ENCODE measurements at places on chromosomes 16 and 17.

DNA sequence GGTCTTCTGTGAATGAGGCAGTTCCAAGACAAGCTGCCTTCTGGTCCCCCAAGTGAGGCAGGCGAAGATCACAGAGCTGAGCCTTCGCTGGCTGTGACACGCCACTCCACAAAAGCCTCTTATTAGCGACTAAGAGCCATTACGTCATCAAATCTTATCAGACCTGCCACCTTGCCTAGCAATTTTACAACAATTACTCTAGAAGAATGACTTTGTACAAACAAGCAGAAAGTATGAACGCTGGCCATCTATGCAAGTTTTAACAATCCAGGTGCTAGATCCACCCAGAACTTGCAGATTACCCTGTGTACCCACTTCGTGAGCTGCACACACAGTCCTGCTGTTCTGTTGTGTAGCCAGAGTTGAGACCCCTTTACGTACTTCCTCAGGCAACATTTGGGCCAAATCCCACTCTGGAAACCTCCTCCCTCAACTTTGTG, 3.8 kb upstream of the ICAM2 start:
- no peak for DNase-seq

- DNase-seq, result no peak
Measured at GRCh38 chr17:65393514-65393913, 167.9 kb downstream of the AXIN2 start.

GRCh38 chr17:18339933-18340332, 23.4 kb downstream of the SHMT1 start:
- no peak for DNase-seq

DNA sequence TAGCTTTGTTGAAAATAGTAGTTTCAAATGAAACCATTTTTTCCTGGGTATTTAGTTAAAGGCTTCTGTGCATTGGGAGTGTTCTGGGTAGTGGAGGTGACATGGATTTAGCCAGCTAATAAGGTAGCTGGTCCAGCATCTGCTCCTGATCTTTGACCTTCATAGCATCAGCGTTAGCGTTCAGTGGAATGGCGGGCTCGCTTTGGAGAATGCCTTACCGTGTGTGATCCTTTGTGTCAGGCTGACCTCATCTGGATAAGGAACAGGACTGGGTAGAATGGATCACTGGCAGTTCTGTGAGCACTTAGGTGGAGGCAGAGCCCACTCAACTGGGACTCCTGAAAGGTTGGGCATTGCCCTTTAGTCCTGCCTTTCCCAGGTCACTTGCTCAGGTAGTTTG, 3.7 kb downstream of the SAP30BP start:
- no peak for DNase-seq

- DNase-seq, result no peak
Measured at GRCh38 chr16:20860361-20860760, 39.8 kb downstream of the DCUN1D3 start.

- DNase-seq, result no peak
Measured at GRCh38 chr17:41131979-41132378, 8.0 kb upstream of the KRTAP4-12 start.

GRCh38 chr17:76085731-76086366, 6.9 kb downstream of the ZACN start:
- no peak for DNase-seq

DNA sequence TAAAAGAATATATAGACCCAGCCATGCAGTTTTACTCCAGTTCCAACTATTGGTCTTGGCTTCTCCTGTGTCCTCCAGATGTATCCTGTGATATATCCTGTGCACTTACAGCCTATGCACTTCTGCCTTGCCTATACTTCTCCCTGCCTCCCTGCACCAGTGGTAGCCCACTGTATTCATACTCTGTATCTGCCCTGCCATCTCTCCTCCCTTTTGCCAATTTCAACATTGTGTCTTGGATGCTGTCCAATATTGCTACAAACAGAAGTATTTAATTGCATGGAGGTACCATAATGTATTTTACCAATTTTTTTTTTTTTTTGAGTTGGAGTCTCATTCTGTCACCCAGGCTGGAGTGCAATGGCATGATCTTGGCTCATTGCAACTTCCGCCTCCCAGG, 242.7 kb downstream of the HAPSTR1 start:
- DNase-seq, result no peak

GRCh38 chr16:89412811-89413210, 77.5 kb downstream of the ANKRD11 start:
- no peak for DNase-seq

DNA sequence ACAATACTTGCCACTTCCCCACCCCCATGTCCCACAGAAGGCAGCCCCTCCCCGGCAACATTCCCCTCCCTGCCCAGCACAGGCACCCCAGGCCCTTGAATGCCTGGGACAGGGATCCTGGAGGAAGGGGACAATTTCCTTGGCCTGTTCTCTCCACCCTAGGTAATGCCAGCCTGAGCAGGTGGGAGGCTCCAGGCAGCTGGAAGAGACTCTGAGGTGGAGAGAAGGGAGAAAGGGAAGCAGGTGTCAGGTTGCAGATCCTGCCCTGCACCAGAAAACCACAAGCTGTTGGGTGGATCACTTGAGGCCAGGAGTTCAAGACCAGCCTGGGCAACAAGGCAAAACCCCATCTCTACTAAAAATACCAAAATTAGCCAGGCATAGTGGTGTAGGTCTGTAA, 8.9 kb downstream of the MPP2 start:
- no peak for DNase-seq

DNA sequence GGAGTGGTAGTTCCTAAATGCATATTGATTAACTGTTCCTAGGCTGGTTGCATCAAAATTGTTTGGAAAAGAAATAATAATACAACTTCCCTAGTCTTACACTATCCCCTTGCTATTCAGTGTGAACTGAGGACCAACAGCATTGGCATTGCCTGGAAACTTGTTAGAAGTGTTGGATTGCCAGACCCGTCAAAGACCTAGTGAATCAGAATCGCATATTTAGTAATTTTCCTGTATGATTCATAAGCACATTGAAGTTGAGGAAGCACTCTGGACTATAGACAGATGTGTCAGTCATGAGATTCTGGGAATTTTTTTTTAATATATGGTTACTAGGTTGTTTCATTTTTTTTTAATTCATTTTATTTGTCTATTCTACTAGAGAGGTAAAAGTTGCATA, 34.7 kb upstream of the KCNJ16 start:
- no peak for DNase-seq

DNA sequence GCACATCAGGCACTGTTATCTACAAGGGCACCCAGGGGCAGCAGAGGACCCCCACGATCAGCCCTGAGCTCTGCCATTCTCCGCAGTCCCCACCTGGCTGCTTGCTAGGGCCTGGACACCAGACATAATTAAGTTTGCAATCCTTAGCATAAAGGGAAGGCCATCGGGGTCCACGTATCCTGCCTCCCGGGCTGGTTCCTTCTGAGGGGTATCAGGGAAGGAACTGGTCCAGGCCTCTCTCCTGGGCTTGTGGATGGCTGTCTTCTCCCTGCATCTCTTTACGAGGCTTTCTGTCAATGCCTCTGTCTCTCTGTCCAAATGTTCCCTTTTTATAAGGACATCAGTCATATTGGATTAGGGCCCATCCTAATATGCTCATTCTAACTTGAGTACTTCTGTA, 77.8 kb downstream of the CYLD start:
- no peak for DNase-seq

DNA sequence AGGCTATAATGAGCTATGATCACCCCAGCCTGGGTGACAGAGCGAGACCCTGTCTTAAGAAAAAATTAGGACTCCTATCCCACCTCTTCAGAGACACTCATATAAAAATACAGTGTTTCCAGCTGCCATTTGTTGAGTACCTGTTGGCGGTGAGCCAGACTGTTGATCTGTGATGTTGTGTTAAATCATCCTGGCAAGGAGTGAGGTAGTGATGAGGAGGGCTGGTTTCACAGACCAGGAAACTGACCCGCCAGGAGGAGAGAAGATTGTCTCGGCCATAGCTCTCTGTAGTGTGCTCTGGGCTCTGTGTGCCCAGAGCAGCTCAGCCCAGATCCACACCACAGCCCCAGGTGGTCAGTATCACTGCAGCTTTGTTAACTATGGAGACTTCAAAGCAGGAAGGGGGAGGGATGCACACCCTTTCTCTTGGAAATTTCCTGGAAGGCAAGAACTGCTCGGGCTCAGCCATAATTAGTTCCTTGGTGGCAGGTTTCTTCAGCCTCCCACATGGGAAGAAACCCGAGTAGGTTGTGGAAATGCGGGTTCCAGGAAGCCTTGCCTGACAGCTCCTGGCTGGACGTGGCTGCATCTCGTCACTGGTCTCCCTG, 343.0 kb downstream of the SNX29 start:
- no peak for DNase-seq

DNA sequence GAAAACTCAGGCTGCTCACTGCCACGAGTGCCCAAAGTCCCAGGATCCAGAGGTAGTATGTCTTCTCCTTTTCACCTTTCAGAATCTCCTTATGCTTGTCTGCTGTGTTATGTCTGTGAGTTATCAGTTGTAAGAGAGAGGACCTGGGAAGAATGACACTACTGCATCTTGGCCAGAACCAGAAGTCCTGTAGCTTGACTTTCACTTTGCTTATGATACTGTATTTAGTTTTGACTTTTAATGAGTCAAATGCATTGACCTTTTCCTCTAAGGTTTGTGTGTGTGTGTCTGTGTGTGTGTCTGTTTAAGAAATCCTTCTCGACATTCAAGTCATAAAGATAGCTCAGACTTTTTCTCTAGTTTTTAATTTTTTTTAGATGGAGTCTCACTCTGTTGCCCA, 43.4 kb downstream of the BMERB1 start:
- DNase-seq, result no peak

DNA sequence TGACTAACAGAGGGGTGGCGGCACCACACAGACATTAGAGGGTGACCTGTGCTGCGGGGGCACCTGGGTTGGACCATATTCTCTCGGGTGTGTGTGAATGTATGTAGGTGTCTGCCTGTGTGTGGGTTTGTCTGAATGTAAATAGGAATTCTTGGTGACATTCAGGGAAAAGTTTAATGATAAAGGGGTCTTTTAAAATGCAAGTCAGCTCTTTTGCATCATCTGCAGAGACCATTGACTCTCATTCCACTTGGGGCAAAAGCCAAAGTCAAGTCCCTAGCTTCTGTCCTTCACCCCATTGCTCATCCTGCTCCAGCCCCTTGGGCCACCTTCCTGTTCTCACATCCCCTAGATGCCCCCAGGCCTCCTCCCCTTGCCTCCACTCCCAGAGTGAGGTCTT, 23.6 kb downstream of the KSR1 start:
- no peak for DNase-seq

DNA sequence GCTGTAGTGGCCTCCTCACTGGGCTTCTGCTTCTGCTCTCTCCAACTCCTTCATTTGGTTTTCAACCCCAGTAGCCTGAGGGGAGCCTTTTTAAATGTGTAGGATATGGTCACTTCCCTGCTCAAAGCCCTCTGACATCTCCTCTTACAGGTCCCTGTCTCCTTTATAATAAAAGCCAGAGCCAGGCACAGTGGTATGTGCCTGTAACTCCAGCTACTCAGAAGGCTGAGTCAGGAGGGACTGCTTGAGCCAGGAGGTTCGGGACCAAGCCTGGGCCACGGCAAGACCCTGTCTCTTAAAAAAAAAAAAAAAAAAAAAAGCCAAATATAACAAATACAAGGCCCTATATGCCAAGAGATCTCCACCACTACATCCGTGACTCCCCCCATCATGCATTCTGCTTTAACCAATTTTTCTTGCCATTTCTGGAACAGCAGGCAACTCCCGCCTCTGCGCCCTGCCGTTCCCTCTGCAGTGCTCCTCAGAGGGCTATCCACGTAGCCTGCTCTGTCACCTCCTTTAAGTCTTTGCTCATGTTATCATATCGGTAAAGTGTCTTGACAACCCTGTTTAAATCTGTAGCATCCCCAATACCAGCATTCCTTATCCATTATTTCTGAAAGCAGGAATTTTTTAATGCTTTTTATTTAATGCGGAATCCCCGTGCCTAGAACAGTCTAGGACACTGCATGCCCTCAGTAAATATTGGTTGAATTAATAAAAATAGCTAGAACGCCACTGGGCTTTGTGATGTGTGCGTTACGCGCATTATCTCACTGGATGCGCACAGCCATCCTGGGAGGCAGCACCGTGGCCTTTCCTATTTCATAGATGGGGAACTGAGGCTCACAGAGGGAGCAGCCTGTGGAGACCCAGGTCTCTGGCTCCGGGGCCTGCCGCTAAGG, 9.5 kb downstream of the ZNF771 start:
- no peak for DNase-seq

GRCh38 chr17:52505601-52506000, 347.1 kb upstream of the CA10 start:
- DNase-seq, result no peak

- no peak for DNase-seq
Measured at GRCh38 chr16:78916928-78917545, 683.5 kb downstream of the MAF start.

DNA sequence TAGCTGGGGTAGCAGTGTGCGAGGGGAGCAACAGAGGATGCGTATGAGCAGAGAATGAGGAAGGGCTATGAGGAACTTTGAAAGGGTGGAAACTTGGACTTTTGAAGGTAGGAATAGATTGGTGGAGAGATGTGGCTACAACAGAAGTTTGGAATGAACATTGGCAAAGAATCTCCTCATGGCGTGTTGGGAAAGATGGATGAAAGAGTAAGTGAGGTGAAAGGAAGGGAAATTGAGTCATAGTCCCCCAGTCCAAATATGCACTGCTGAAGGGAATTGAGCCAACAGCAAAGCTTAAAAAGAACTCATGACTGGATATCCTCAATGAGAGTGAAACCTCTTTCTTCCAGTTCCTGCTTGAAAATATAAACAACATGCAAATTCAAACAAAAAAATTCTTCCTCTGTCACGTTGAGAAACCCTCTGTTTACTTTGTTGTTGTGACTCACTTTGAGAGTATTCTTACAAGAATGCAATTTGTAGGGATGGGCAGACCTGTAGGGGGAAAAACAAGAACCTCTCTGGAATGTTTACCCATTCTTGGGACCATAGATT, 313.2 kb upstream of the KCNJ16 start:
- DNase-seq, result no peak

- no peak for DNase-seq
Measured at GRCh38 chr17:38554430-38555350, 51.1 kb downstream of the SRCIN1 start.

DNA sequence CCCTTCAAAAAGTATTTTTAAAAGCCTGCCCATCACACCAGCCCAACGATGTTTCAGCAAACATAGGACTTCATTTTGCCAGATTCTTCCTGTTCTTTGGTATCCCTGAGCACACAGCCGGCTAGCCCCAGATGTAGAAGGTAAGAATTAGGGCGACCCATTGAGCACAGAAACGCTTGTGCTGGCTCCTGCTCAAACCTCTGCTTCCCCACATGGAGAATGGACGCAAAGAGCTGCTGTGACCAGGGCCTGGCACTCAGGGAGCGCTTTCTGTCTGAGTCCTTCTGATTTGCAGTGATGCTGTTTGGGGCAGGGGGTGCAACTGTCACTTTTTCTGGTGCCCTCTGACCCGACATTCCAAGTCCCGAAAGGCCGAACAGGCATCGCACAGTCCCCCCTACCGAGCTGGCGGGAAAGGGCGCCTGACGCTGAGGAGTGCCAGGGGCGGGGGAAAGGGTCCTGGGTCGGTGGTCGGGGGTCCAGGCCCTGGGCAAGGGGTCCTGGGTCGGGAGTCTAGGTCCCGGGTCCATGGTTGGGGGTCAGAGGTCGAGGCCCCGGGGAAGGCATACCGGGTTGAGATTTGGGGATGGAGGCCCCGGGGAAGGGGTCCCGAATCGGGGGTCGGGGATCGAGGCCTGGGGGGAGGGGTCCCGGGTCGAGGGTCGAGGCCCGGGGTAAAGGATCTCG, 930 bp downstream of the CHMP1A start:
- no peak for DNase-seq

GRCh38 chr17:28112606-28113005, 70.1 kb downstream of the NLK start:
- no peak for DNase-seq

- DNase-seq, result no peak
Measured at GRCh38 chr16:65497571-65497970, 375.7 kb upstream of the CDH11 start.

- DNase-seq, result no peak
Measured at GRCh38 chr17:67328026-67328425, 38.4 kb downstream of the PSMD12 start.

All from activated T-helper 1 cell treated with Interleukin-2 at 50 U/mL for 16 hours (primary cell).